NCI-H1092 (cell line): ENCODE measurements at places on chromosomes 2 and 18.

GRCh38 chr2:227816507-227817294 lies 3.1 kb downstream of the CCL20 start:
- DNase-seq: no peak

DNA sequence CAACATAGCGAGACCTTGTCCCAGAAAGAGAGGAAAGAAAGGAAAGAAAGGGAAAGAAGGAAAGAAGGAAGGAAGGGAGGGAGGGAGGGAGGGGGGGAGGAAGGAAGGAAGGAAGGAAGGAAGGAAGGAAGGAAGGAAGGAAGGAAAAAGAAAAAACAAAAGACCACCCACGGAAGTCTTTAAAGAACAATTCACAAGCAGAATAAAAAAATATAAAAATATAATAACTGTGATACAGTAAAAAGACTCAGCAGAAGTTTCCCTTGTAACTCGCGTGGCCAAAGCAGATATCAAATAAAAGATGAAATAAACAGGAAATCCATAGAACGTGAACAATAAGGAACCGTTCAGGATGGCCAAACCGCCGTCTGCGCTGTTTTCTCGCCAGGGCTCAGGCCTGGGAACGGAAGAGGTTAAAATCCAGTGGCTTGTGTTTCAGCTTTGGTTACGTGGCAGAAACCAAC lies 1.2 kb upstream of the SLC1A4 start:
- DNase-seq: no peak

DNA sequence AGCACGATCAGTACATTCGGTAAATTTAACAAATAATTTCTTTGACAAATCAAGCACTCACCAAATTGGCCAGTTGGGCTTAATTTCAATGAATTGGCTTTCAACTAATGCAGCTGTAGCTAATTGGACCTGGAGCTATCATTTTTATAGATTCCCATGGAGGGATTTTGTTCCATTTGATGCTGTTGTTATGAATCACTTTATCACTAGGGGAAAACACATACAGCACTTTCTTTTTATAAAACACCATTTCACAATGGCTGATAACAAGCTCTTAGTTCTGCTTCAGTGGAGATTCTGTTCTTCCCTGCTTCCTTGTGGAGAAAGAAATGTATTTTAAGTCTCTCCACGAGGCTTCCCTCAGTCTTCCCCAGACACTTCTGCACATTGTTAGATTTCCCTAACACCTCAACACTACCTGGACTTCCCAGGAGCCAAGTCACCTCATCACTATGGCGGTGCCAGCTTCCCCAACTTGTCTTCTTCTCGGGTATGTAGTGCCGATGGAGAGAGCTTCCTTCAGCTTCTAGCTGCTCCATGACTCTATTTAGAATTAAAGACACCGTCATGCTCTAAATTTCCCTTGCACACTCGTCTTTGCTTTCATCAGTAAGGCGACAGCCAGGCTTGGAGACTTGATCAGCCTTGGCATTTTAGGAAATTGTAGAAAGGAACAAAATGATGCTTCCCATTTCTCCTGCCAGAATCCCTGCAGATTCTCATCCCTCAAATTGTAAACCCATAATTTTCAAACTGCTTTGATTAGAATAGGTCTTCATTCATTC lies 72.0 kb downstream of the INPP5D start:
- DNase-seq: no peak

GRCh38 chr2:234861841-234862735 lies 89.7 kb upstream of the SH3BP4 start:
- DNase-seq: no peak

- no peak for DNase-seq
These were observed 239.6 kb downstream of the BABAM2 start for GRCh38 chr2:28129955-28130695.

GRCh38 chr2:36487947-36488346 lies 110.0 kb downstream of the FEZ2 start:
- DNase-seq: no peak

- DNase-seq: peak; percentile 75
These were observed 291.2 kb downstream of the NEDD4L start for GRCh38 chr18:58335223-58335622.

GRCh38 chr18:12410081-12410481 lies 2.4 kb downstream of the PRELID3A start:
- no peak for DNase-seq

- no peak for DNase-seq
These were observed 86.0 kb downstream of the EPHA4 start for GRCh38 chr2:221486106-221486505.

- DNase-seq: no peak
These were observed 244.7 kb downstream of the NDUFA10 start for GRCh38 chr2:239780236-239780994.

DNA sequence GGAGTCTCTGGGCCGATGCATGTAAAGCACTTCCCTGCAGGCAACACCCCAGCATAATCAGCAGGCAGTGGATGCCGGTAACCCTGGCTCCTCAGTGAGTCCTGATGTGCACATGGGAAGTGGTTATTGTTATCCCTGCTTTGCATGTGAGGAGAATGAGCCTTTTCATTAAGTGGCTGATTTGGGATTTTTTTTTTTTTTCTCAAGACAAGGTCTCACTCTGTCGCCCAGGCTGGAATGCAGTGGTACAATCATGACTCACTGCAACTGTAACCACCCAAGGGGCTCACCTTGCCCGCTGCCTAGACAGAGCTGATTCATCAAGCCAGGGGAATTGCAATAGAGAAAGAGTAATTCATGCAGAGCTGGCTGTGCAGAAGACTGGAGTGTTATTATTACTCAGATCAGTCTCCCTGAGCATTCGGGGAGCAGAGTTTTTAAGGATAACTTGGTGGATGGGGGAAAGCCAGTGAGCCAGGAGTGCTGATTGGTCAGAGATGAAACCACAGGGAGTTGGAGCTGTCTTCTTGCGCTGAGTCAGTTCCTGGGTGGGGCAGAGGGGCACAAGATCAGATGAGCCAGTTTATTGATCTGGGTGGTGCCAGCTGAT lies 95.4 kb downstream of the SOCS6 start:
- no peak for DNase-seq

DNA sequence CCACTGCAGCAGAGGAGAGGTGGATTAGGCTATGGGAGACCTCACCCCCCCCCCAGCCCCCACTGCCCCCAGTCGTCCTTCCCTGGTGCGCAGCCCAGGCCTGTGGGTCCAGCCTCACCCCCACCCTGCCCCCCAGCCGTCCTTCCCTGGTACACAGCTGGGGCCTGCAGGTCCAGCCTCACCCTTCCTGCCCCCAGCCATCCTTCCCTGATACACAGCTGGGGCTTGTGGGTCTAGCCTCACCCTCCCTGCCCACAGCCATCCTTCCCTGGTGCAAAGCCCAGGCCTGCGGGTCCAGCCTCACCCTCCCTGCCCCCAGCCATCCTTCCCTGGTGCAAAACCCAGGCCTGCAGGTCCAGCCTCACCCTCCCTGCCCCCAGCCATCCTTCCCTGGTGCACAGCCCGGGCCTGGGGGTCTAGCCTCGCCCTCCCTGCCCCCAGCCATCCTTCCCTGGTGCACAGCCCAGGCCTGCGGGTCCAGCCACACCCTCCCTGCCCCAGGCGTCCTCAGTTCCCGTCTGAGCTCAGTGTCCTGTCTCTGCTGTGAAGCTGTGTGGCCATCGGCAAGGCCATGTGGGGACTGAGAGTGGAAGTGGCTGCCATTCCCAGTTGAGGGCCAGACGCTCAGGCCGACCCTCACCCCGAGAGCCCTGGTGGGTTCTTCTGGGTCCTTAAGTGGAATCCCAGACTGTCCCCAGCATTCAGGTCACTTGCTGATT lies 86.8 kb upstream of the SNTG2 start:
- DNase-seq: no peak

DNA sequence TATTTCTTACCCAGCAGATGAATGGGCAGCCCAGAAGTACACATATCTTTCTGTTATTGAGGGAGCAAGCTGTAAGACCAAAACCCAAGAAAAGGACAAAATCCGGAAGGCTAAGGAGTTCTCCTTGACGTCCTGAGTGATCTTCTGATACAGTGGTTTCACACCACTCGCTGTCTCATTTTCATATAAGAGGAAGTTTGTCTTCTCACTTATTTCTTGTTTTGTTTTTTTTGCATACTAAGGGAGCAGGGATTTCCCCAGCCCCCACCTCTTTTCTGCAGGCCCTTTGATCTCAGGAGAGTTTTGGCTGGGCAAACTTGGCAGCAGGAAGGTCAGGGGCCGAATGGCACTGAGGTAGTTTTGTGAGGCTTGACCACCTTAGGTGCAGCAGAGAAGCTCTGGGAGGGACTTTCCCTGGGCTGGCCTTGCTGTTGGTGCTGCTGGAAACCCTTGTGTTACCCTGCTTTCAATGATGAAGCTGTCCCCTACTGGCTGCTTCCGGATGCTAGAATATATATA lies 13.3 kb downstream of the CHRNA1 start:
- no peak for DNase-seq

- DNase-seq: no peak
These were observed 1083.8 kb upstream of the NRXN1 start for GRCh38 chr2:52115750-52116149.

GRCh38 chr2:63163161-63163820 lies 112.7 kb downstream of the OTX1 start:
- no peak for DNase-seq

DNA sequence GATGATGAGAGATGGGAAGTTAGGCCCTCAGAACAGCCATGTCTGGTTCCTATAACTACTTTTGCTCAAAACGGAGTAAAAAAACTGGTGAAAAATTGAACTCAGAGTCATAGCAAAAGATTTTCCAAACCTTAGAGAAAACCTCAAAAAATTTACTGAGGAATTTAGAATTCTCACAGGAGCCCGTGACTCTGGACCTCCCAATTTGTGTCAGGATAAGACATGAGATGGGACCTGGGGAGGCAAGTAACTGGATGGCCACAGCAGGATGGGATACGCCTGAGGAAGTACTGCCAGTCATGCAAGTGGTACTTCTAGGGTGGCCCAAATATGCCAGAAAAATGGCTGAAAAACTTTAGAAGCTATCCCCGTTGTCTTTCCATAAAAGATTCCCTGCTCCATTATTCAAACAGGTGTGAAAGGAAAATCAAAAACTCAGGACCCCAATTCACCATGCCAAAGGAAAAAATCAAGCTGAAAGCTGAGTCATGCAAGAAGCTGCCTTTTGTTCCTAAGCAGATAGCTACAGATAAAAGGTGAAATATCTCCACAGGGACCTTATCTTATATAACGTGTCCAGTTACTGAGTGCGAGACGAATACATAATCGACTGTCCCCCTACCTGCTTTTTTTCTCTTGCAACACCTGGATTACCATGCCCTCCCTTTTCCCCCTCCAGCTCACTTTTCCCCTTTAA lies 34.1 kb upstream of the LIPG start:
- DNase-seq: no peak

DNA sequence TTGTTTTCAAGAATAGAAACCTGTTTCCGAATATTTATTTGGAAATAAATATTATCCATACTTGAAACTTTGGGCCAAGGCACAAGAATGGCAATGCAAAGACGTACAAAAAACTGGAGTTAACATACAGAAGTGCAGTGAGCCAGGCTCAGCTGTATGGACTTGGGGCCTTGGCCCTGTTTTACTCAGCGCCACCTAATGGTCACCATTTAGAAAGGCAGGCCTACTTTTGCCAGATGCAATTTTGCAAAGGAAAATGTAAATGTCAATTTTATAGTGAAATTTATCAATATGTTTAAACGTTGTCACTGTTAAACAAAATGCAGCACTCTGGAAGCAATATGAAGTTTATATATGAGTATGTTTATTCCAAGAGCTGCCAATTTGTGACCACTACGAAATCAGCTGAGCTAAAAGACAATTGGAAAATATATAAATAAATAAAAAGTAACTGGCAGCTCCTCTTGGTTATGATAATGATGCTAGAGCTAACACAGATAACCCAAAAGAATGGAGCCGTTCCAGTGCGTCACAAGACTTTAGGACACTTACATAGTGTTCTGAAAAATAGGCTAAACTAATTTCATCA lies 155.0 kb downstream of the ARHGAP15 start:
- DNase-seq: no peak

GRCh38 chr2:105917226-105917625 lies 172.5 kb downstream of the NCK2 start:
- no peak for DNase-seq

- no peak for DNase-seq
These were observed 114.2 kb upstream of the ZNF236 start for GRCh38 chr18:76708071-76708721.

- DNase-seq: no peak
These were observed 139.3 kb upstream of the CTDP1 start for GRCh38 chr18:79540161-79540903.

- peak; percentile 47 for DNase-seq
These were observed 80.4 kb upstream of the MGAT5 start for GRCh38 chr2:134173338-134174016.

DNA sequence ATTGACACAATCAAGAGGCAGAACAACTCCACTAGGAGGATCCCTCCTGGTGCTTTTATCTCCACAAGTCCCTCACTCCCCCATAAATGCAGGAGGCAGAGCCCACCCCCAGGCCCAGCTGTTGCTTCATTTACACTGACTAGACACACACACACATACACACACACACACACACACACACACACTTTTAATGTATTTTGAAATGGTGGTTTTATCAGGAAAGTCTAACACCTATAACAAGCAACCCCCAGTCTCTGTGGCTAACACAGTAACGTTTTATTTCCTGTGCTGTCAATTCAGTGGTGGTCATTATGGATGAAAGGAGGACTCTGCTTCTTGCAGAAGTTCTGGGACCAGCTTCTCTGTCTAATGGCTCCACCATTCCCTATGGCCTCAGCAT lies 125.4 kb upstream of the FOSL2 start:
- DNase-seq: no peak

GRCh38 chr2:75558786-75559679 lies 1.7 kb downstream of the EVA1A start:
- no peak for DNase-seq

DNA sequence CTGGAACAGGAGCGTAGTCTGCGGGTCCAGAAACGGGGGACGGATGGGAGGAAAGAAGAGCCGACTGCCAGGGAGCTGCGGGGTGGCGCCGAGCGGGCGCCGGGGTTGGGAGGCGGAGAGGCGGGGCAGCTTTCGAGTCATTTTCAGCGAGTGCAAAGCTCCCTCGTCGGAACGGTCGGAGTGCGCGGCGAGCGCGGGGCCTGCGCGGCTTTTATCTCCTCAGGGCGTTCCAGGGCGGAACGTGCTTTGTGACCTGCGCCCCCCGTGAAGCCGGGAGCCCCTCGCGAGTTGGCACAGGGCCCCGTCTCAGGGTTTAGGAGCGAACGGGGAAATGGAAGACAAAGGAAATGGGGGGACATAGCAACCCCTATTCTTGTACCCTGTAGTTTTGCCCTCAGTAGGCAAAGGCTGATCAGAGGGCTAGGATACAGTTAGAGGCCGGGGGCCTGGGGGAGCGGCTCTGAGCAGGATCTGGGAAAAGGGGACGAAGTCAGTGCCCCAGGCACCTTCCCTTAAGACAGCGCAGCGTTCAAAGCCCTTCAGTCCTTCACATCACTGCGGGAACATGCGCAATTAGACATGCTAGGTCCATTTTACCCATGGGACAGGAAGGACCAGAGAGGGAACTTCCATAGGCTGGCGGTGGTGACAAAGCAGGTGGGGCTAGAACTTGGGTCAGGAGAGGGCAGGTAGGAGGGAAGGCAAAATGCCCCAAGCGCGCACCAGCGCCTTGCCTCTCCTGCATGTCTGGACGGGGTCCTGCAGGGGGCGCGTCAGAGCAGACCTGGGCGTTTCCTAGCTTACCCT lies 60.1 kb upstream of the IL1RL1 start:
- no peak for DNase-seq

GRCh38 chr2:36453652-36454051 lies 98.1 kb downstream of the CRIM1 start:
- no peak for DNase-seq
